ENCODE measurements at places on chromosomes 1 and 21.

- no peak for DNase-seq
Measured at GRCh38 chr21:40563900-40564299, 283.1 kb downstream of the DSCAM start.

- DNase-seq, result no peak
Measured at GRCh38 chr1:193184776-193185175, 1.6 kb downstream of the B3GALT2 start.

GRCh38 chr1:55300975-55301374, 85.8 kb upstream of the USP24 start:
- no peak for DNase-seq

GRCh38 chr1:3903141-3904005, 3.3 kb upstream of the C1orf174 start:
- no peak for DNase-seq

DNA sequence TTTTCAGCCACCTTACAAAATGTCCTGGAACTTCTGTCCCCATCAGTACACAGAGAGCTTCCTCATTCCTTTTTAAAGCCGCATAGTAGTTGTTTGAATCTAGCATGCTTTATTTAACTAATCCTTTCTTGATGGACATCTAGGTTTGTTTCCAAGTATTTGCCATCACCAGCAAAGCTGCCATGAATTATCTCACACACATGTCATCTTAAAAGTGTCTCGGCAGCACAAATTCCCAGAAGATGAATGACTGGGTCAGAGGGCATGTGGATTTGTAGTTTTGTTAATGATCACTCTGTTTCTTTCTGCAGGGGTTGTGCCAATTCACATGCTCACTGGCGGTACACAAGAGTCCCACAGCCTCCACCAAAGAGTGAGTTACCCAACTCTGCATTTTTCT, 68.3 kb downstream of the CLIC6 start:
- DNase-seq, result no peak

GRCh38 chr1:203075236-203076030, 10.4 kb downstream of the MYOG start:
- no peak for DNase-seq

DNA sequence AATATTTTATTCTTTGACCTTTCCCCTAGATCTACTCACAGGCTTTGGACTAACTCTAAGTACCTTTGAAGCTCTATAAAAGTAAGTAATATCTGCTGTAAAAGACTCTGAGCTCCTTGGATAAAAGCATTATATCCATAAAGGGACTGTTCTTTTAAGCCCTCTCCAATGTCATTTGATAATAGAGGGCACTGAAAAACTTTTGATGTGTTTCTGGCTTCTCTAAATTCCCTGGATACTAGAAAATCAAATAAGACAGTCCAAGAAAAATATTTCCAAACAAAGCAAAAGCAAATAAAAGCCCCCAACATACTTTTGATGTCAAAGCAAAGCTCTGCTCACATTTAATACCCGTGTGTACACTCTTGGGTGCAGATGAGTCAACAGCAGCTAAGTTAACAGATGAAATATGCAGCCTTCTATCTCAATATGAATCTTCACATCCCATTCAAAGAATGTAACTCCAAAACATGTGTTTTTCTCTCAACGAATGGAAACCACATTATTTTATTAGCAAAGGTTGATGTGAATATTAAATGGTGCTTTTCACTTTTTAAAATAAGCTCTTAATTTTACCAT, 230.3 kb downstream of the CENPF start:
- DNase-seq, result no peak

- DNase-seq, result no peak
Measured at GRCh38 chr1:7785108-7785507, 1.0 kb downstream of the PER3 start.

DNA sequence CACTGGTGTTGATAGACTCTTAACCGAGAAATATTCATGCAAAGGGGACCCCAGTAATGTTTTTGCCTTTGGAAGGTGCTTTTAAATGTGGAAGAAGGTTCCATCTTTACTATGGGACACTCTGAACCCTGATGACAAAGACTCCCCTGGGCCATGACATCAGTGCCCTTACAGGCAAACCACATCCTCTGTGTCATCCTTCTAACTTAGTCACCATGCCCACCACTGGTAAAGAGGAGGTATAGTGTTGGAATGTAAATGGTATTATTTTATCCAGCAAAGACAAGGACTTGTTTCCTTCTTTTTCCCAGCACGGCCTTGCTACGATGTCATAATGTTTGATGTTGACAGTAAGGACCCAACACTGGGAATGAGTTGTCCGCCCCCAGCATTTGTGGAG, 12.6 kb downstream of the METTL13 start:
- DNase-seq, result no peak

- DNase-seq, result no peak
Measured at GRCh38 chr1:156632355-156632754, 9.6 kb upstream of the BCAN start.

DNA sequence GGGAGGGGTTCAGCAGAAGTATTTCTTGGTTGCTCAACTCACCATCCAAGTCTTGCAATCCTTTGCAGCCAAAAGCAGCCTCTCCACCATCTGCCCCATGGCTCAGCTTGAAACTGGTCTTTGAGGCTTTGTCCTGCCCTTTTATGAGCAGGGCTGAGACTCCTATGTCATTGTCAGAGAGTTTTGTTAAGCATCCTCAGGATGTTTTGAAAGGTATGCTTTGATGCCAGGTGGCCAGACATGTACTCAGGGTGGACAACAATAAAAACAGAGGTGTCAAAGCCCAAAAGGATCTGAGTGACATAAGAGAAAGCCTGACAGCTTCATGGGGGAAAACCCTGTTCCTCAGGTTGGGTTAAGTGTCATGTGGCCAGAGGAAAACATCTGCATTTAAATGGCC, 310.5 kb downstream of the PRDM2 start:
- DNase-seq, result no peak

DNA sequence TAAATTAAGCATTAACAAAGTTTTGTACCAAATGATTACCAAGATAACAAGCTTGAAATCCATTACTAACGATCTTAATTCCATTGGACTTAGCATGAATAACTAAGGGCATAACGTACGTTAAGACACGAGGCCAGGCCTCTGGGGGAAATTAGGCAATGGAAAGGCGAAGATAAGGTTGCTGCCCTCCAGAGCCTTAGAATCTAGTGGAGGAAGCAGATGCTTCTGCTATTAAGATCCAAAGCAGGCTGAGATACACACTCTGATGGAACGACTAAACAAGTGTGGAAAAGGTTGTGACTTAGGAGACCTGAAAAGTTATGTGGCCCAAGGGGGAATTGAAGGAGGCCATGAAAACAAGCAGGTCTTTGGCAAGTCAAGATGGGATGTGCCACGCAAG, 6.0 kb downstream of the AKNAD1 start:
- no peak for DNase-seq

GRCh38 chr21:34276711-34277425, 86.9 kb upstream of the KCNE2 start:
- no peak for DNase-seq

DNA sequence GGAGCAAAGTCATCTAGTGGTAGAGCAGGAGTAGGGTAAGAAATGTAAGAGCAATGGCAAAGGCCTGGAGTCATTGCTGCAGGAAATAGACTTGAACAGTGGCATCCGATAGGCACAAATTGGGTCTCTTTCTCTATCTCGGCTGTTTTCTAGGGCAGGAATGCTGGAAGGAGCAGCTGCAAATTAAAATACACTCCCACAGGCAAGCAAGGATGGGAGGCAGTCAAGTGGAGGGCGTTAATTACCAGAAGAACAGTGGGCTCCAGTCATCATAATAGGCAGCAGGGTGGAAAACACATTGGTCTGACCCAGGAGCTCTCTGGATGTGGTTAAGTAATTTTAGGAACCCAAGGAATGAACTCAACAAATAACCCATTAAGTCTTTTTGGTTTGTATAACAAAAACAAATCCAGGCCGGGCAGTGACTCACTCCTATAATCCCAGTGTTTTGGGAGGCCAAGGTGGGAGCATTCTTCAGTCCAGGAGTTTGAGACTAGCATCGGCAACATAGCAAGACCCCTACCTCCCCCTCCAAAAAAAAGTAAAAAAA, 7.8 kb upstream of the TDRD5 start:
- no peak for DNase-seq

- no peak for DNase-seq
Measured at GRCh38 chr1:21239221-21239620, 51.0 kb downstream of the ECE1 start.

GRCh38 chr1:115833856-115834255, 7.1 kb downstream of the NHLH2 start:
- DNase-seq, result no peak

DNA sequence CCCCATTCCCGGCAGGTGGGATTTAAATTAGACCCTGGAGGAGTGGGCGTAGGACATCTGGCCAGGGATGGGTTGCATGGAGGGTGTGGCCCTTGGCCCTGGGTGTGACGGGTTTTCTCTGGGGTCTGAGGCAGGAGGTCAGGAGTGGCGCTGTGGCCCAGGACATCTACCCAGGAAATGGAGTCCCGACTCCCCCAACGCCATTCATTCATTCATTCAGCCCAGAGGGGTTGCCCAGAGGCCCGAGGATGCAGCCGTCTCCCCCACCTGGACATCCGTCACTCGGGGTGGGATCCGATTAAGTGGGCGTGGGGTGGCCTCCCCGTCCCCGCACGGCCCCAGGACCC, 663 bp downstream of the ATP13A2 start:
- DNase-seq, result no peak

DNA sequence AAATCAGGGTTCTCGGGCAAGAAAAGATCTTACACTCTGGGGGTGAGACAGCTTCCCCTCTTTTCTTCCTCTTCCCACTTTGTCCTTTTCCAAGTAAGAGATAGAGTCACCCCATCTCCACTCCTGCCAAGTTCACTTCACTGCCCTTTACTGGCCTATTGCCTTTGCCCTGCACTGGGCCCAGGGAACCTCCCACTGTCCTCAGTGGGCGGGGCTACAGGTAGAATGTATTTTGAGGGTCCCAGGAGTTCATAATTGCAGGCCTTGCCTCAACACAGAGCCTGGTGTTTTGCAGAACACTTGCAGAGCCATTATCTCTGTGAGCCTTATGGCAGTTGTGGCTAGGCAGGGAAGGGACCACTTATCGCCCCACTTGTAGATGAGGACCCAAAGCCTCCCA, 3.3 kb downstream of the AMPD2 start:
- no peak for DNase-seq

- no peak for DNase-seq
Measured at GRCh38 chr1:19435181-19435580, 50.2 kb downstream of the CAPZB start.

DNA sequence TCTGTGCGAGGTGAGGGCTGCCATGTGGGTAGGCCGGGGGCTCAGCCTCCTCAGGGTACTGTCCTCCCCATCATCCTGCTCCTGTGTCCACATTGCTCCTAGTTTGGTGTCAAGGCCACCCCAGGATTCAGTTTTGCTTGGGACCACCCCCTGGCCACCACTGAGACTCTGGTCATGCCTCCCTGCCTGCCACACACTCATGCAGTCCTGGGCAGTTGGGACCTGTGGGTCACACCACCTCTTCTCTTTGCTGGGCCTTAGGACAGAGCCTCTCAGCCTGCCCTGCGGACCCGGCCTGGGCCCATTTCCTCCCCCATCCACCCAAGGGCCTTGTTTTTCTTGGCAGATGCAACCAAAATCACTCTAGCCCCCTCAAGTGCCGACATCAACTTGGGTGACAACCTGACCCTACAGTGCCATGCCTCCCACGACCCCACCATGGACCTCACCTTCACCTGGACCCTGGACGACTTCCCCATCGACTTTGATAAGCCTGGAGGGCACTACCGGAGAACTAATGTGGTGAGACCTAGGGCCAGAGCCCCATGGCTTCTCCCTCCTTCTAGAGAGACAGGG, 19.4 kb downstream of the TMEM81 start:
- DNase-seq, result no peak

DNA sequence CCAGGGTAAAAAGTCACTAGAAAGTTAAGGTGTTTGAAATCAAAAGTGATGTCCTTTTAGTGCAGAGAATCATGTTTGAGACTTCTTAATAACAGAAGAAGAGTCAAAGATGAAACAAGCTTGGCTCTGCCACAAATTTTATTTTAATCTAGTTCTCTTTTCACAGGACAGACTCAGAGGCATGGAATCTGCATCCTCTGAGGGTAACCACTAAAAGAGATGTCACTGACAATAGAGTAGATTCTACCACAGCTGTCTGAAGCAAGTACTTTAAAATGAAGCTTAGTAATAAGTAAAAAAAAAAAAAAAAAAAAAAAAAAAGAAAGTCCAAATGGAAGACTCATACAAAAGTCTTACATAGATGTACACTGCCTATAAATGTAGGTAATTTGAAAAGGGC, 519.7 kb upstream of the PRMT6 start:
- no peak for DNase-seq

DNA sequence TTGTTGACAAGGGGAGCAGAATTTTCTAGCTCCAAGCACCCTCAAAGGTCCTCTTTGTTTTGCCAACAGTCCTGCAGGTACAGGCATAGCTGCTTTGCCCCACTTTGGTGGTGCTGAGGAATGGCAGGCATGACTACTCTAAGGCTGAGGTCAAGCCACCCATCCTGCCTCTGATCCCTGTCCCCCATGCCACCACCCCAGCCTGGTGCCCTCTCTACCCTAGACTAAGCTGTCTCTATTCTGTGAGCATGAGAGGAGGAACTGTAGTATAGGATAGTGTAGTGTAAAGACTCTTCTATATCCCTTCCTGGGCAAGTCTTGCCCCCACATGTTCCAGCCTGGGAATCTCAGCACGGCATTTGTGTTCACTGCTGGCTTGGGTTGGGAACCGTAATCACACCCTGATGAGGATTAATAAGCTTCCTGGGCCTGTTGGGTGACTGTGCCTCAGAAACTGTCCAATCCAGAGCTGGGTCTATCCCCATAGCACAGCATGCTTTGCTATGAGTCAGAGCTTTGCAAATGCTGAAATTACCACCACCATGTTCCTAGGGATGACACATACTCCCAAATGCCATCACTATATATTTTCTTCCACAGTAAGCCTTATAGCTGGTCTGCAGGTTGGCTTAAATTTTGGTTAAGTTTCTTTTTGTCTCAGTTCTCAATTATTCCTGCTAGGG, 105.7 kb upstream of the PPP2R5A start:
- DNase-seq, result no peak

DNA sequence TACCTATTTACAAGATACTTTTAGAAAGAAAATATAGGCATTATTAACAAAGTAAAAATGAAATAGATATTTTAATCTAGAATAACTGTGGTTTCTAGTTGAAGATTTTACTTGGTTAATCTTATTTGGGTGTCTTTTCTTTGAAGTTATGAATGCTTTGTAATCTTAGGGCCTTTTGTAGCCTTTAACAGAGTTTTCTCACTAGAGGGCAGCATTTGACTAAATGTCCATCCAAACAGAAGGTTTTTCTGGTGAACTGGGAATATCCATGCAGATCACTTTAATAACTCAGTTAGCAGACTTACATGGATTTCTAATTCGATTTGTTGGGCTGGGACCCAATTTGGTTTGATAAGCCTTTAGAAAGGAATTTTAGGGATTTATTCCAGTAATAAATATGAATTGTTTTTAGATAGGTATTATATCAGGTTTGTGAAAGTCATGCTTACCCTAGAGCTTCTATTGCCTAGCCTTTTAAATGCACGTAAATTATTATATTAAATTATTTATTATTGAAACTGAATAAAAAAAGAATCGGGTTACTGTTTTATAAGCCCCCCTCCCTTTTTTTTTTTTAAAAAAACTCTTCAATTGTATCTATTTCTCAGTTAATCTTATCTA, 119.7 kb downstream of the ZNF326 start:
- no peak for DNase-seq

- DNase-seq, result peak; percentile 41
Measured at GRCh38 chr1:227946624-227947385, 927 bp downstream of the WNT9A start.

GRCh38 chr21:46425571-46425970, 33.1 kb upstream of the DIP2A start:
- DNase-seq, result peak; percentile 41

Measured in T-helper 1 cell (primary cell).